ENCODE measurements at places on chromosomes 2 and 18. TPM values are rescaled to one million over a fixed set of nuclear protein-coding genes. Genes with fewer than 3 reads are reported as not detected.

DNA sequence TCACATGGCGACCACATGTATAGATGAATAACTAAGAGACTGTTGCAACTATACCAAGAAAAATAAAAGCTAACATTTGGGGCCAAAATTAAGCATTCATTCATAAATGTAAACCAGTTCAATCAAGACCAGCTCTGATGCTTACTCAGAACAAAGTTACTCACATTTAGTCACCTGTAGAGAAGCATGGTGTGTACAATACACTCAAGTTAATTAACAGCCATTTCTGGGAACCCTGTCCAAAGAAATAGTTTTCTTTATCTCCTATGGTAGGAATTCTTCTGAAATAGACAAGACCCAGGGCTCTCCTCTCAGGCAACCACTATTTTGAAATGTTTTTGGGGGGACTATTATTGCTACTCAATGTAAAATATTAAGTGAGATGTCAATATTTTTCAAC, 1.6 kb downstream of the SCN3A start:
- DNase-seq, result no peak

DNA sequence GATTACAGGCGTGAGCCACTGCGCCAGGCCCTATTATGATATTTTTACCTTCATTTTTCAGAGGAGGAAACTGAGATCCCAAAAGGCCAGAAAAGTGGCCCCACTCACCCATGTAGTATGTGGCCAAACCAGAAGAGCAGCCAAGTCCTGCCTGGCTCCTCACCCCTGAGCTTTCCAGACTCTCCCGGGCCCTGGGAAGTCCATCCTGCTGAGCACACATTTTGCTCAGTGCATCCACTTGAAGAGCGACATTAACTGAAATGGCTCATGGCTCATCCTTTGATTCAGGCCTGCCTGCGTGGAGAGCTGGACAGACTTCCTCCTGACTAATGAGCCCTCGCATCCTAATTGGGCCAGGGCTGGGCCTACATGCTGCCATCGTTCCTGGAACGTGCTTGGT, 9.5 kb upstream of the NGEF start:
- no peak for DNase-seq

The ZAP70 gene
- 198 TPM for total RNA-seq

DNA sequence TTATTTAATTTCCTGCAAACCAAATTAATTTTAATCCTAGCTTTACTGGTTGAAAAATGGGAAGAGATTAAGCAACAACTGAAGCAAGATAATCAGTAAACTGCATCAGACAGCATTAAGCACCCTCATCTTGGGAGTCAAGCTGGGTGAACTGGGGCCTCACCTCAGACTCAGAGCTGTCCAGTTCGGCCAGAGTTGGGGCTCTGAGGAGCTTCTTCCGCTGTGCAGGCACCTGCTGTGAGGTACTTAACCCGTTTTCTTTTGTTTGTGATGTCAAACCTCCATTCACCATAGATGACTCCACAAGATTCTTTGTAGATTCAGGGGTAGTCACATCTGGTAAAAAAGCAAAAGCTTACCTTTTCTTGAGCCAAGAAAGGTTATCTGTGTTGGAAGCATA, 71.8 kb downstream of the PRELID3A start:
- DNase-seq, result no peak

DNA sequence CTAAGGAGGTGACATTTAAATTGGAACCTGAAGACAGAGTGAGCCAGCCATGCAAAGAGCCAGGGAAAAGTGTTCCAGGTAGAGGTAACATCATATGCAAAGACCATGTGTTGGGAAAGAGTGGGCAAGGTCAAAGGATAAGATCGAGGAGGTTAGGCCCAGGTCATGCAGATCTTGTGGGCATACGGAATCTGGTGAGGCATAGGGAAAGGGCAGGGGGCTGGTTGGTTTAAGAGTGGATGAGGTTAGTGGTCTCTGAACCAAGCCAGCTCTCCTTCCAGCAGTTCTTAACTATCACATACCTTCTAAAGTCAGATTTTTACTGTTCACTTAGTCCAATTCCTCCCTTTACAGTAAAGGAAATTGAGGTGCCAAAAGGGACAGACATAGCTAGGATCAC, 3.0 kb downstream of the ANKRD53 start:
- DNase-seq, result no peak

GRCh38 chr2:3277050-3277747, 100.4 kb downstream of the EIPR1 start:
- no peak for DNase-seq

DNA sequence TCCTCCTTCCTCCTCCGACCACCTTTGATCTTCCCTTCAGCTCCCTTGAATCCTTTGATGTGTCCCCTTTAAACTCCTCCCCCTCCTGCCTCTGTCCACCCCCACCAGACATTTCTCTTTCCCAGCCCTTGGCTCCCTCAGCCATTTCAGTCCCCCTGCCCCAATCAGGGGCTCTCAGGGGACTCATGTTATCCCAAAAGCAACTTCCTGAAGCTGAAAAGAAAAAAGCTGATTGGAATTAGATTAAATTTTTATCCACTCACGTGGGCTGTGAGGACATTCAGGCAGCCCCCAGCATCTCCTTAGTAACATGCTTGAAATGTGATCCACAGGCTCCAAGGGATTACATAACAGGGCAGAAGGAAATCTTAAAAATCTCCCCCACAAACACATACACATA, 81.3 kb downstream of the NEURL3 start:
- DNase-seq, result no peak

GRCh38 chr18:63157293-63158011, 162.1 kb downstream of the BCL2 start:
- peak; percentile 14 for DNase-seq

GRCh38 chr2:240205772-240206171, 65.3 kb upstream of the OTOS start:
- no peak for DNase-seq

The ZNF521 gene
- not detected for total RNA-seq

The CD28 gene
- total RNA-seq, result 84.0 TPM

- no peak for DNase-seq
Measured at GRCh38 chr2:223548194-223548593, 54.0 kb downstream of the SCG2 start.

The KLHL41 gene
- 0.20 TPM for total RNA-seq

The ABCB11 gene
- not detected for total RNA-seq

DNA sequence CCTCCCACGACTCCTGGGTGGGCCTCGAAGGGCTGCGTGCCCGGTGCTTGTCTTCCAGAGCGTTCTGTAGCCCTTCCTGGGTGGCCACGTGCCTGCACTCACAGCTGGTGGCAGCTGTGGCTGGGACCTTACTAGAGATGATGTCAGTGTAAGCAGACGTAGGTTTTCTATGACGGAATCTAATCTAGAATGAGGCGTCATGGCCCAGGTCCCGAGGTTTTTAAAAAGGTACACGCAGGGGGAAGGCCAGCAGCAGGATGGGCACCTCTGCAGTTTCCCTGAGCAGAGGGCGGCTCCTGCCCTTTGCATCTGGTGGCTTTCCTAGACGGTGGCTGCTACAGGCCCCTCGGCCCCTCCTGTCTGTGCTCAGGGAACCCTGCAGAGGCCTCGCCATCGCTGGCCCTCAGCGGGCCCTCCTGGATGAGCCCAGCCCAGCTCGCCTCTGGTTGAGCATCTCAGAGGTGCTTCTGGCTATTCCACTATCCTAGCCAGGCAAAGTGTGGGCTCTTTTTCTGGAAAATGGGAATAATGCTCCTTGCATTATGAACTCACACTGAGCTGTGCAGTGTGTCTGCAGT, 49.6 kb upstream of the PXDN start:
- no peak for DNase-seq

The WDR7 gene
- total RNA-seq, result 16.8 TPM

GRCh38 chr2:238305965-238306671, 14.2 kb upstream of the TRAF3IP1 start:
- no peak for DNase-seq
